ENCODE measurements at places on chromosomes 13 and 19.

DNA sequence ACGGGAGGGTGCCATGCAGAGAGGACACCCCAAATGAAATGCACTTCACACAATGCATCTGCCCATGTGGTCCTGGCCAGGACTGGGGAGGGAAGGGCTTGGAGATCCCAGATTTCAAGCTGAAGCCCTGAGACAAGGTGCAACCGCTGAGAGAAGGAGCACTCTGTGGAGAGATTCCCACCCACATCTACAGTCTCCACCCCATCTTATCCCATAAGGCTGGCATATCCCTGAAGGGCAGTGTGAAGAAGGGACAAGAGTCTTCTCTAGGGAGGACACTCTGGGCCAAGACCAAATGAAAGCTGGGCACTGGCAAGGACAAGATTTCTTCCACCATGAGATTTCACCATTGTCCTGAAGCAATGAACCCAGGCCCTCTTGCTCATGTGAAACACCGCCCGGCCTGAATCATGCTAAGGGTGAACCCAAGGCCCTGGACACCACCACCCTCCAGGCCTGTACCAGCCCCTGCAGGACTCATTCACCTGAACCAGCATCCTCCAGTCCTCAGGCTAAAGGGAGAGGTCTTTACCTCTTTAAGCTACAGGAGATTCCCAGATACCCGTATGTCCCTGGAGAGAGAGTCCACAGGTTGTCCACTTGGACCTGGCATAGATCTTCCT is 20.5 kb downstream of the CEACAM4 start:
- no peak for DNase-seq

DNA sequence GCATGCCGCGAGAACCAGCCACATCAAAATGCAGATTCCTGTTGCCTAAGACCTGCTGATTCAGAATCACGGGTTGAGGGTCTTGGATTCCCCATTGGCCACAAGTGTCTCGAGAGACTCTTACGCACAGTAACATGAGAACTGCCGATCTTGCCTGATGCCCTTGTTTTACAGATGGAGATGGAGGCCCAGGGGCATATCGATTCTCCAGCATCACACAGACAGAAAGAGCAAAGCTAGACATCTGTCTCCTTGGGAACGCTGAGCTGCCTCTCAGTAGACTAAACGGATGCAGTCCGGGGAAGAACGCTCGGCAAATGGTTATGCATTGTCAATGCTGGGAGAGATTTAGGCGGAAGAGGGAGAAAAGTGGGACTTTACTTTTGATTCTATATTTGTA is 5.4 kb downstream of the NLRP12 start:
- DNase-seq = no peak

DNA sequence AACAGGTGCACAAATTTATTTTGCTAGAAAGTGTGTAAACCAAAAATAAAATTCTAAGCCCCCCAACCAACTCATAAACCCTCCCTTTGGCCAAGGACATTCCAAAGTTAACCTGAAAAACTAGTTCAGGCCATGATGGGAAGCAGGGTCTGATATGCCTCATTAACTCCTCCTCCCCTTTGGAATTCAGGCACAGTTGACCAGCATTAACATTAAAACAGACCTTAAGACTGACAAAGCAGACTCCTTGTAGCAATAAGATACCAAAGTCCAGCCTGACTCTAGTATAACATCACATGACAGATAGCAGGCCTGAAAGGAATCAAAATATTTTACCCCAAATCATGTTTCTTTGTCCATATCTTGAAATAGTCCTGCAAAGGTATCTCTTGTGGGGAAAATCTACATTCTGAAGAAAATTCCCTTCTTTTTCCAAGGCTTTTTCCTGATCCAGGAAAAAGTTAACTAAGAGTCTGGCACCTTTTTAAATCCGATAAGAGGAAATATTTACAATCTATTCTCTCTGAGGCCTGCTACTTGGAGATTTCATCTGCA is 19.7 kb downstream of the NEK5 start:
- no peak for DNase-seq

DNA sequence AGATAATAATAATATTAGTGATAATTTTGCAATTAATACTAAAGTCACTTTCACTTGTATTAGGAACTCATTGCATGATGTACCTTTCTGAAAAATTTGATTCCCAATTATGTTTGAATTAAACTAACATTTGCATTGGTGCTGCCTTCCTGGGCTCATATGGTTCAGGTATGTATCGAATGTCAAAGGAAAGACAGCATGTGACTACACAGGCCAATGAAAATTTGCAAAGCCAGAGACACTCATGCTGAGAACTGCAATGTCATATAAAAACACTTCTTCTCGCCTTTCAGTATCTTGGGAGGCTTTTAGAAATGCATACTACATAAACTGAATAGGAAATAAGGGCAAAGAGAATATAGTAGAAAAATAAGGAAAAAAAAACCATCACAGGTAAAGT is 44.3 kb downstream of the RAP2A start:
- DNase-seq = no peak

GRCh38 chr19:40810160-40810559 is 11.2 kb downstream of the EGLN2 start:
- no peak for DNase-seq

DNA sequence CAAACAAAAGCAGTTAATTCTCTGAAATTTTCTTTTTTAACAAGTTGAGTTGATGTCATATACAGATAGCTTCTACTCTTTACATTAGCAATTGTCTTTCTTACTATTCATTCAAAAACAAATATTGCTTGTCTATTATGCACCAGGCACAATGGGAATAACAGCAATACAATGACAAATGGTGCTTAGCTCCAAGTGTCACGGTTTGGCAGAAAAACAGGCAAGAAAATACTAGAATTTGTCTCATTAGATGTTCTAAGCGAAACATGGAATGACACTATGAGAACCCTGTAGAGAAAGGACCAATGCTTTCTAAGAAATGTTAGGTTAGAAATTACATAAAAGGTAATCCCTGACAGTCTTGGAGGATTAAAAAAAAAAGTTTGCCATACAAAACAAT is 187.6 kb downstream of the PCDH9 start:
- no peak for DNase-seq

DNA sequence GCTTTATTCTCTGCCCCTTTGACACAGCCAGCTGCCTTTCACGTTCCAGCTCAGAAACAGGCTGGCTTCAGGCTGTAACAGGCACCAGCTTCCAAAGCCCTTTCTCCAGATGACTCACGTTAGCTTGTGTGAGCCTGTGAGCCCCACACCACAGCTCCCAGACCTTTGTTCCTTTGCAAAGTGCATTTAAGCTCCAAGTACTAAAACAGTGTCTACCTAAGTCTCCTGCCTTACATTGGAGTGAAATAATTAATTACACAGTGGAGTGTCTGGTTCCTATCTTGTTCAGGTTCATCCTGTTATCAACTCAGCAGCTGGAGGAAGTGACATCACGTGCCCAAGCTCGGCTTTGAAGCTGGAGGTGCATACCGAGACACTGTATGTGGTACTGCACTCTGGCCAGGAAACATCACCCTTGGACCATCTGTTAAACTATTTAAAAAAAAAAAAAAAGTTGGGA is 475.8 kb downstream of the FOXO1 start:
- DNase-seq = peak; percentile 60

- DNase-seq = no peak
Measured at GRCh38 chr13:89407357-89407756, 1736.2 kb downstream of the SLITRK5 start.

DNA sequence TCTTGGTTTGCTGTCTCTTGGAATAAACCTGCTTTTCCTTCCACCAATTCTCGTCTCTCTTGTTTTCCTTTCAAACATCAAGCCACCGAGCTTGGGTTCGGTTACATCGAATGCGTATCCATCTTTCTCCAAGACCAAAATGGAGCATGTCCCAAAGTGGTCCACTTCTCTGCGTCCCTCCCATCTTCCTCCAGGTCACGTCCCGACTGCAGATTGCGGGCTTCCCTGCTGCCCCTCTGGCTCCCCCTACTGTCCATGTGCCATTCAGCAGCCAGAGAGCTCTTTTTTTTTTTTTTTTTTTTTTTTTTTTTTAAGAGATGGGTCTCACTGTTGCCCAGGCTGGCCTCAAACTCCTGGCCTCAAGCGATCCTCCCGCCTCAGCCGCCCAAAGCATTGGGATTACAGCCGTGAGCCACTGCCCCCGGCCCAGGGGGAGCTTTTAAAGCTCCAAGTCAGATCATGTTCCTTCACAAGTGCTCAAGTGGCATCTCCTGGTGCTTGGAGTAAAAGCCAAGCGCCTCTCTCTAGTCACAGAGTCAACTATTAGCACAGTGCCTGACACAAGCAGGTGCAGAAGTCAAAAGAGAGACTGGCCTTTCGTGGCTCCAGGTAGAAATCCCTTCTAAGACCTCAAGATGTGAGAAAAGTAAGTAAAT is 10.0 kb downstream of the COL5A3 start:
- DNase-seq = peak; percentile 55

DNA sequence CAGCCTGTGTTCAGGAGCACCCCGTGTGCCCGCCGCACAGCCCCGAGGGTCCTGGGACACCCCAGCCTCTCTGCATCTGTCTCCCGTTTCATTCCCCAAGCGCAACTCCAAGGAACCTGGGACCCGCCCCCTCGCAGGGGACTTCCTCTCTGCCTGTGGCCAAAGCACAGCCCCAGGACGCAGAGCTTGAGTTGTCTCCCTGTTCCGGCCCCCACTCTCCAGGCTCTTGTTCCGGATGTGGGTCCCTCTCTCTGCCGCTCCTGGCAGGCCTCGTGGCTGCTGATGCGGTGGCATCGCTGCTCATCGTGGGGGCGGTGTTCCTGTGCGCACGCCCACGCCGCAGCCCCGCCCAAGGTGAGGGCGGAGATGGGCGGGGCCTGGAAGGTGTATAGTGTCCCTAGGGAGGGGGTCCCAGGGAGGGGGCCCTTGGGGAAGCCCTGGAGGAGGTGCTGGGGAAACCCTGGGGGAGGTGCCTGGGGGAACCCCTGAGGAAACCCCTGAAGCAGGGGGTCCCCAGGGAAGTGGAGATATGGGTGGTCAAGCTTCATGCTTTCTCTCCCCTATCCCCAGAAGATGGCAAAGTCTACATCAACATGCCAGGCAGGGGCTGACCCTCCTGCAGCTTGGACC is 1.3 kb downstream of the HCST start:
- peak; percentile 93 for DNase-seq

GRCh38 chr19:1343041-1343440 is 40.7 kb upstream of the NDUFS7 start:
- DNase-seq = no peak

GRCh38 chr13:53005626-53006025 is 23.0 kb upstream of the OLFM4 start:
- no peak for DNase-seq

GRCh38 chr13:26497968-26498511 is 59.4 kb upstream of the WASF3 start:
- no peak for DNase-seq

- no peak for DNase-seq
Measured at GRCh38 chr13:44092078-44092970, 212.6 kb downstream of the LACC1 start.

DNA sequence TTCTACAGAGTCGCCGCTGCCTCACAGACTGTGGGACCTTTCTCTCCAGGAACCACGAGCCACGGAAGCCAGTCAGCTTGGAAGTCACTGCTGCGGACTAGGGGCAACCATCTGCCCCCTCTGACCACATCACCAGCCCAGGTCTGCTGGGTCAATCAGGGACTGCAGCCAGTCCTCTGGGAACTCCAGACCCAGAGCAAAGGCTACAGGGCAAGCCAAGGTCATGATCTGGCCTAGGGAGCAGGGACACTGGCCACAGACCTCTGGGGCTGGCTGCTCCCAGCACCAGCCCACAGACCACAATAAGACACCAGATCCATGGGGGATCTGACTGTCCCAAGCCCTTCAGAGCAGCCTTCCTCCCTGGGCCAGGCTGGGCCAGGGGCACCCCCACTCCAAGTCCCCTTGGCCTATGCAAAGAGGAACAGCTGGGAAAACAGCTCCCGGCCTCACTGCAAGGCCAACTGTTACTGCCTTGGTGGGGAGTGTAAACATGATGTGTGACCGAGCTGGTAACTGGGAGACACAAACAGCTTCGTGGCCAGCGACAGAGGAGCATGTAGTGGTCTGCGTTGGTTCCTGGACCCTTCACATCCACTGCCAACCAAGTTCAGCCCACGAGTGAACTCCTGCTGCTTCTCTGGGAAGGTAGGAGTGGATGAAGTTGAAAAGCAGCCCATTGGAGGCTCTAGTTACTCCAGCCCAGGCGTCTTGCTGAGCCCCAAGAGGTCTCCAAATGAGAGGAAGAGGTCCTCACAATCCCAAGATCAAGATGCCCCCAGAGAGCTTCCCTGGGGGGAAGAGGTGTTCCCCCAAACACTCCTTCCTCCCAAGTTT is 1.5 kb downstream of the AKT2 start:
- no peak for DNase-seq

DNA sequence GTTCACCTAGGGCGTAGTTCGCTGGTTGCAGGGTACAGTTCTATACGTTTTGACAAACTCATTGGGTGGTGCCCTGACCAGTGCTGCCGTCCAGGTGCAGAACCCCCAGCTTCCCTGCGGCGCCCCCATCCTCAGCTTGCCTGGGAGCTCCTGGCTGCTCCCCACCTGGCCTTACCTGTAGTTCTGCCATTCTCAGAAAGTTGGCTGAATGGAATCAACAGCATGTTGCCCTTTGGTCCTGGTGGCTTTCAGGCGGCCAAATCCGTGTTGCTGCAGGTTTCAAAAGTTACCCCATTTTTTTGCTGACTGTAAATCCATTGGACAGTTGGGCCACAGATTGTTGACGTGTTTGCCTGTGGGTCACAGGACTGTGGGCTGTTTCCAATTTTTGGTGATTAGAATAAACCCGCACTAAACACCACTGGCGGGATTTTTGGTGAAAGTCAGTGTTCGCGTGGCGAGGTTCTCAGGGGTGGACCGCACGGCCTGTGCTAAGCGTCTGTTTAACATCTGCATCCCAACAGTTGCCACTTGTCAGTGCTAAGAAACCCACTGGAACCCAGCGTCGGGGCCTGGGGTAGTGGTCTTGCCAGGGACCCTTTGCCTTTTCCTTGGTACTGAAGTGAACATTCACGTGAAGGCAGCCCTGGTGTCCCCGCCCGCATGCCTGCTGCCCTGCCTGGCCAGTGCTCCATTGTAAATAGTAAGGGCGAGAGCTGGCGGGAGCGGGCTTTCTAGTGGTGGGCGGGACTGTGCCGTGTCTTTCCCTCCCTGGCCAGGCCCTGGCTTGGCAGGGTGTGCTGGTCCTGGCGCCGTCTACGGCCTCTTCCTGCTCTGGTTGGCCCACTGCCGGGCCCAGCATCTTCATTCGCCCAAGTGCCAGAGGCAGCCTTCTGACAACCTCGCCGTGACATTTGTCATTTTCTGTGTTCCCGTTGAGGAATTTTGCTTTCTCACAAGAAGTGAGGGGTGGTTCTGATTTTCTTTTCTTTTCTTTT is 3.3 kb downstream of the DOT1L start:
- DNase-seq = no peak

- no peak for DNase-seq
Measured at GRCh38 chr19:52823676-52824075, 2.2 kb upstream of the ZNF28 start.

DNA sequence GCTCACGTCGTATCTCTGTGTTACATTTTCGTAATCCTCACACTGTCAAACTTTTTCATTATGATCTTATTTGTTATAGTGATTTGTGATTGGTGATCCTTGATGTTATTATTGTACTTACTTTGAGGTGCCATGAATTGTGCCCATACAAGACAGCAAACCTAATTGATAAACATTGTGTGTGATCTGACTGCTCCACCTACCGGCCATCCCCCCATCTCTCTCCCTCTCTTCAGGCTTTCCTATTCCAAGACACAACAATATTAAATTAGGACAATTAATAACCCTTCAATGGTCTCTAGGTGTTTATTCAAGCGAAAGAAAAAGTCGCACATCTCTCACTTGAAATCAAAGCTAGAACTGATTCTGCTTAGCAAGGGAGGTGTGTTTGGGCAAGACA is 349.3 kb downstream of the RBM26 start:
- no peak for DNase-seq

- peak; percentile 78 for DNase-seq
Measured at GRCh38 chr19:8578642-8579265, 1.5 kb upstream of the MYO1F start.

- no peak for DNase-seq
Measured at GRCh38 chr19:35080613-35081170, 34.9 kb upstream of the FXYD3 start.

Data from stimulated activated naive CD8-positive, alpha-beta T cell treated with anti-CD3 and anti-CD28 coated beads, Interleukin-15, amount 100 ng/mL, for 72 hours (primary cell).